ENCODE measurements at places on chromosomes 16 and 17.

DNA sequence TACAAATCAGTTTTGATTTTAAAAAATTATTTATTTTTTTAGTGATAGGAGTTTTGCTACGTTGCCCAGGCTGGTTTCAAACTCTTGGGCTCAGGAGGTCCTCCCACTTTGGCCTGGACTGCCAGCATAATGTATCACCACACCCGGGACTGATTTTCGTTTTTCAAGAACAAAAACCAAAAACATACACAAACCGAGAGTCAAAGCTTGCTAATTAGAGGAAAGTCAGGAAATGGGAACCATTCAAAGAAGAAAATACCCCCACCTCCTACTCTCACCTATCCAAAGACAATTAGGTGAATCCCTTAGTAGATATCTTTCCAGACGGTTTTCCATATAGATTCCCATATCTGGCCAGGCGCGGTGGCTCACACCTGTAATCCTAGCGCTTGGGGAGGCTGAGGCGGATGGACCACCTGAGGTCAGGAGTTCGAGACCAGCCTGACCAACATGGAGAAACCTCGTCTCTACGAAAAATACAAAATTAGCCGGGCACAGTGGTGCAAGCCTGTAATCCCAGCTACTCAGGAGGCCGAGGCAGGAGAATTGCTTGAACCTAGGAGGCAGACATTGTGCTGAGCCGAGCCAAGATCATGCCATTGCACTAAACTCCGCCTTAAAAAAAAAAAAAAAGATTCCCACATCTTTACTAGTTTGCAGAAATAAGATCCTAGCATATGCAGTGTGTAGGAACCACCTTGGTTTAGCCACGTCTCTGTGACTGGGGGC lies 883 bp upstream of the SPN start:
- no peak for DNase-seq

DNA sequence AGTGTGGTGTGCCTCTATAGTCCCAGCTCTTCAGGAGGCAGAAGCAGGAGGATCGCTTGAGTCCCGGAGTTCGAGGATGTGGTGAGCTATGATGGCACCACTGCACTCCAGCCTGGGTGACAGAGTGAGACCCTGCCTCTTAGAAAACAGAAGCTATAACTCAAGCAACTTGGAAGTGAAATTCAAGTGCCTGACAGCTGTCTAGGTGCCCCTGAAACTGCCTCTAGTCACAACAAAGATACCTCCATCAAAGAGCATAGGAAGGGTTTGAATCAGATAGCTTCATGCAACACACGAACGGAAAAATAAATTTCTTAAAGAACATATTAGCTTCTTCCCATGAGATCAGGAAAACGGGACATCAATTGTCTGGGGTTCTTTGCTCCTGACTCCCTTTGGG lies 860 bp upstream of the PLCG2 start:
- DNase-seq: no peak

DNA sequence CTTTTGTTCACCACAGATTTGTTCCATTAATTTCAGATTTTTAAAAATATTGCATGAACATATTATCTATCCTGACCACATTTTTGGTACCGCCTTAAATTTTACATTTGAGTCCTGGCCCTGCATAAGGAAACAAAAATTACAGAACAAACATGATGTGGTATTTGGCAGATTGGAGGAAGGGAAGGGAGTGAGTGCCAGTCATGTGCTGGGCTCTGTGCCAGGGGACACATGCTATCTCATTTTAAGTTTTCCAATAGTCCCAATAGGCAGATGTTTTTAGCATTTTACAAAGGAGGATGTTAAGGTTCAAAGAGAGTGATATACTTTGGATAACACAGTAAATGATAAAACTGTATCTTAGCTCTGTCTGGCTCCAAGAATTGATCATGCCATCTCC lies 185.1 kb downstream of the CDK5R1 start:
- peak; percentile 19 for DNase-seq

GRCh38 chr16:66717112-66717675 lies 20.7 kb upstream of the CMTM4 start:
- no peak for DNase-seq

- no peak for DNase-seq
Observed at GRCh38 chr16:84446084-84446483, 58.4 kb downstream of the MEAK7 start.

GRCh38 chr16:49824593-49824992 lies 31.3 kb downstream of the ZNF423 start:
- DNase-seq: no peak

DNA sequence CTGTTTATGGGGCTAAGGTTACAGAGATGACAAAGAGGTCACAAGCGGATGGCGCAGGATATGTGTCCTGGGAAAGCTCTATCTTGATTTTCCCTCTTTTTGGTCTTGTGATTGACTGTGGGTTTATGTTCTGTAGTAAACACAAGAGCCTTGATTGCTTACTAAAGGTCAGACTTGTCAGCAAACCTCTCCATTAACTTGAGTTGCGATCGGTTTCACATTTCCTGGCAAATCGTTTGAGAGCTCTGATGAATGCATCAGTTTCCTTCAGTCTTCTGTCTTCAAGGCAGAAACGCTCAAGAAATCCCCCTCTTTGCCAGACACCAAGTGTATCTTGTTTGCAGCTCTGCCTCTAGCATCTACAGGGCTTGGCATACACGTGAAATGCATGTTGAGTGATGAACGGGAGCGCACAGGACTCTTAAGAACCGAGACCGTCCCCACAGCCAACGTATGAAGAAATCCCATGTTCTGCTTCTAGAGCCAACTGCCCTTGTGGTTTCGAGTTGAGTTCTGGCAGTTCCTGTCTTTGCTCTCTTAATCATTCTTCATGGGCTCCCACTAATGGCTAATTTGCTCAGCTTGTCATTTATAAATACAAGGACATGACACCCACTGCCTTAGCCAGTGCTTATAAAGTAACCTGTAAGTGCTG lies 143.3 kb downstream of the PITPNC1 start:
- DNase-seq: no peak

- no peak for DNase-seq
Observed at GRCh38 chr16:84119368-84119767, 2.6 kb upstream of the MBTPS1 start.

GRCh38 chr16:87246269-87247065 lies 70.7 kb downstream of the C16orf95 start:
- DNase-seq: no peak

DNA sequence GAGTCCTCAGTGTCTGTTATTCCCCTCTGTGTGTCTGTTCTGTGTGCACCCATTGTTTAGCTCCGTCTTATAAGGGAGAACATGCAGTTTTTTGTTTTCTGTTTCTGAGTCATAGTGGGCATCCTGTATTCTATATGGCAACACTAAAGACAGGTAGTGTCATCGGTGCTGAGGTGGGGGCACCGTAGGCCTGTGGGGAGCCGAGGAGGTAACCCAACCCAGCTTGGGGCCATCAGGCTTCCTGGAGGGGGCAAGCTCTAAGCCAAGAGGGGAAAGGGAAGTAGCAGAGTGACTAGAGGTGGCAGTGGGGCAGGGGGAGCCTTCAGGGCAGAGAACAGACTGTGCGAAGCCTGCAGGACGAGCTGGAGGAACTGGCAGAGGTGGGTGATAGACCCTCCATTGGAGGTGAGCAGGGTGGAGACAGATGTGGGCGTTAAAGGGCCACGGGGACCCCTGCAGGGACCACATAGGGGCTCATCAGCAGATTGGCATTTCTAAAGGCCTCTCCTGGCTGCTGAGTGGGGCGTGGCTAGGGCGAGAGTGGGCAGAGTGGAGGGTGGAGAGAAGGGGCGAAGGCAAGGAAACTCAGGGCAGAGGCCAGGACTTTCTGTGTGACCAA lies 36.5 kb downstream of the CPNE2 start:
- DNase-seq: no peak

- no peak for DNase-seq
Observed at GRCh38 chr17:43578699-43579565, 32.8 kb upstream of the ETV4 start.

DNA sequence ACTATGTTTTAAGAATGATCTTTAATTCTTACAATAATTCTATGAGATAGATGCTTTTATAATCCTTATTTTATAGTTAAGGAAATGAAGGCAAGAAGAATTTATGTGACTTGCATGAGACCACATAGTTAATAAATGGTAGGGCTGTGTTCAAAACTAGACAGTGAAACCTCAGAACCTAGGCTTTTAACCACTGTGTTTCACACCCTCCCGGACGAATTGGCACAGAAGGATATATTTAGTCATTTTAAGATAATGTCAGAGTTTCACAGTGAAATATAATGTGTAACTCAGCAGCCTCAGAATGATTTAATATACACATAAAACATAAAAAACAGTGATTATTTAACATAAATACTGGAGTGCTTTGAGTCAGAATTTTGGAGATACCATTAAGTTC lies 57.0 kb downstream of the NSRP1 start:
- DNase-seq: no peak

GRCh38 chr16:30669903-30670824 lies 11.9 kb downstream of the FBRS start:
- DNase-seq: no peak

DNA sequence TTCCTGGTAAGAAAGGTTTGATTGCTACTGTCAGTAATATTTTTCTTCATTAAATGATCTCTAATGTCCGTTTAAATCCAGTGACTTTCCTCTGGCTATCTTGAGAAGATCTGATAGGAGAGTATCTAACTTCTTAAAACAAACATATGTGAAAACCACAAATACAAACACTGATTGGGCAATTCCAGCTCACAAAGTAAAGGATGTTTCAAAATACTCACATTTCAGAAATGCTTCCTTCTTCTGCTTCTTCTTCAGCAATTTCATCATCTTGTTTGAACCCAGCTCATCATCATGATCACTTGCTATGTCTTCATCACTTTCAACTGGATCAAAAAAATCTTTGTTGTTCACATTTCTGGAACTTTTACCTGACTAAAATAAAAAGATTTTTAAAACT lies 64.3 kb upstream of the RBL2 start:
- DNase-seq: no peak

- no peak for DNase-seq
Observed at GRCh38 chr16:79381603-79382042, 218.9 kb downstream of the MAF start.

DNA sequence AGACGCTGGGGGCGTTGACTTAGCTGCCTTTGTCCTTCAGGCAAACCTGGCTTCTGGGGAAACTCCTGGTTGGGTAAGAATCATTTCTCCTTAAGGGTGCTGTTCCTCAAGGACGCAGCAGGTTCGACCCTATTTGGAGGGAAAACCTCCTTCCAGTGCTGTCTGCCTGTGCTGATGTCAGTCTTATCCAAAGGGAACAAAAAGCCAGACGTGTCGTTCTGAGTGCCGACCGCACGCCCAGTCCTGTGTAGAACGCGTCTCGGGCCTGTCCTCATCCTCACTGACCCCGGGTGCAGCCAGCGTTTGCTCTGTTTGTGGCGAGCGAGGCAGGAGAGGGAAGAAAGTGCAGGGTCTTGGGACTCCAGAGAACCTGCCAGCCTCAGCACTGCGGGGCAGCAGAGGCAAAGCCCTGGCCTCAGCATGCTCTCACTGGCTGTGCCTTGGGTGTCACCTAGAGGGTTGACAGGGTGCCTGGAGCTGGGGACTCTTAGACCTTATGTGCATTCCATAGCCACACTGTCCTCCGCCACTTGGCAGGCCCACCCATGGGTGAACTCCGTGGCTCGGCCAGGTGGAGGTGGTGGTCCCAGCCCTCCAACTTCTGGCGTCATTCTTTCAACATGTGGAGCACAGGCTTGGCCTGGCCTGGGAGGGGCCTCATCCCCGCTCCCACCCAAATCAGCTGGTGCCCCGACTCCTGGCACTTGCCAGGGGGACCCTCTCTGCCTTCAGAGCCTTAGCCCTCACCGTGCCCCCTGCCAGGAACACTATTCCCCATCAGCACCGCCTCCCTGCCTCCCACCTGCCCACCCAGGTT lies 6.0 kb downstream of the SNN start:
- DNase-seq: no peak

GRCh38 chr16:82452004-82452756 lies 174.6 kb upstream of the CDH13 start:
- DNase-seq: no peak

GRCh38 chr17:79702034-79702433 lies 28.7 kb upstream of the ENPP7 start:
- no peak for DNase-seq
